ENCODE measurements at places on chromosomes 3 and 15.

- DNase-seq: peak; percentile 26
Measured at GRCh38 chr3:107938143-107938542, 152.7 kb downstream of the CD47 start.

DNA sequence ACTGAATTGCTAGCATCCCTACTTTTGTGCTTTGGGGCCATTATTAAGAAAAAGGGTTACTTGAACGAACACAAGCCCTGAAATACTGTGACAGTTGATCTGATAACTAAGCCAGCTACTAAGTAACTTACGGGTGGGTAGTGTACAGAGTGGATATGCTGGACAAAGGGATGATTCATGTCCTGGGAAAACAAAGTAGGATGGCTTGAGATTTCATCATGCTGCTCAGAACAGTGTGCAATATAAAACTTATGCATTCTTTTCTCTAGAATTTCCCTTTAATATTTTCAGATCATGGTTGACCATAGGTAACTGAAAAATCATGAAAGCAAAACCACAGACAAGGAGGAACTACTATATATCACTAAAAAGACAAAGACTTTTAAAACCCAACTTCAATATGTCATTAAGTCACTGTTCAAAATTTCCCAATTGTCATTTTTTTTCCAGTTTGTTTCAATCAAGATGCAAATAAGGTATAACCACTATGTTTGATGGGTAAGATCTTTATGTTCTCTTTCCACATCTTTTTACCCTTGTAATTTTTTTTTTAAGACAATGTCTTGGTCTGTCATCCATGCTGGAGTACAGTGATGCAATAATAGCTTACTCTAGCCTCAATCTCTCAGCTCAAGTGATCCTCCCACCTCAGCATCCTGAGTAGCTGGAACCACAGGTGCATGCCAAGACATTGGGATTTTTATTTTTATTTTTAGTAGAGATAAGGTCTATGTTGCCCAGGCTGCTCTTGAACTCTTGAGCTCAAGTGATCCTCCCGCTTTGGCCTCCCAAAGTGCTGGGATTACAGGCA lies 67.7 kb downstream of the IFT80 start:
- no peak for DNase-seq

- DNase-seq: no peak
Measured at GRCh38 chr15:38674448-38674847, 109.8 kb upstream of the RASGRP1 start.

DNA sequence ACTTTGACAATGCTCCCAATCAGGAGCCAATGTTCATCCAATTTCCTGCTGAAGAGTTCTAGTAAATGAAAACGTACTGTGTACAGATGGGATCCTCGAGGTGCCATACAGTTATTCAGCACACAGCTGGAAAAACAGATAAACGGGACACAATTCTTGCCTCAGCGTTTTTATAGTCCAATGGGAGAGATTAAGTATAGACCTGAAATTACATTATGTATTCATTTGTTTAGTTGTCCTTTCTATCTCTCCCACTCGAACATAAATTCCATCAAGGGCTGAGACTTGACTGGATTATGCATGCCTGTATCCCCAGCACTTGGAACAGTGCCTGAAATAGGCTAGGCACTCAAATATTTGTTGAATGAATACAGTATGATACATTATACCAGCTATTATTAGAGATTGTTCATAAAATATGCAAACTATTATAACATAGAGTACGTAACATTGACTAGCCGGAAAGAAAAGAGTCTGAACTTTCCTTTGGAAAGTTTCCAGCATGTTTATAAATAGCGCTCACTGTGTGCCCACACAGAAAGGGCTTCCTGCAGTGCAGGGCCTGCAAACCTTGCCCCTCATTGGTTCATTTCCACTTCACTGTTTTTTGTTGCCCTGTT lies 27.4 kb upstream of the SNTN start:
- no peak for DNase-seq

GRCh38 chr3:93861017-93861416 lies 112.7 kb downstream of the PROS1 start:
- DNase-seq: no peak

DNA sequence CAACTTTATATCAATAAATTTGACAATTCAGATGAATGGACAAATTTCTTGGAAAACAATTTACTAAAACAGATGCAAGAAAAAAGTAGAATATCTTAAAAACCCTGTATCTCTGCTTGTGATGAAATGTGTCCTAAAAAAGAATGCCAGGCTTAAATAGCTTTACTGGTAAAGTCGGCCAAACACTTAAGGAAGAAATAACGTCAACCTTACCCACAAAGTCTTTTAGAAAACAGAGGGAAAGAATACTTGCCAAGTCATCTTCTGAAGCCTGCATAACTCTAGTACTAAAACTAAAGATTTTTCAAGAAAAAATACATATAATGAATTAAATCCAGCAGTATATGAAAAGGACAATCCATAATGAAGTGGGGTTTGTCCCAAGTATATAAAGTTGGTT lies 111.1 kb downstream of the RASA2 start:
- DNase-seq: no peak

DNA sequence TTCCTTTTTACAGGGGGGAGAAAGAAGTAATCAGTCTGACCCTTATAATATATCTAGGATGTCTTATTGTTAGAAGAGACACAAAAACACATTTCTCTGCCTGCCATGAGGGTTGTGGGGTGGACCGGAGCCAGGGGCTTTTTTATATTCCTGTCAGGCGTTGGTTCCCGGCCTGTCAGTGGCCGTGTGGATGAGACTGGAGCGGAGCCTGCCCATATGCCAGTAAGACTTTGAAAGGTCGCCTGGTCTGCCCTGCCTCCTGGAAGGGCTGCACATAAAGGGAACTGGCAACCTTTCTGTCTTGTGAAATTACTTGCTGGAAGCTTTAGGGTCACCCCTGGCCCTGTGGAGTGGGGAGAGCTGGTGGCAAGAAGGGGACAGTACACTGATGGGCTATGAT lies 34.7 kb downstream of the MAP3K13 start:
- no peak for DNase-seq

GRCh38 chr15:99451484-99451883 lies 114.3 kb upstream of the MEF2A start:
- DNase-seq: no peak

GRCh38 chr3:32972482-32973146 lies 21.2 kb downstream of the CCR4 start:
- DNase-seq: no peak

DNA sequence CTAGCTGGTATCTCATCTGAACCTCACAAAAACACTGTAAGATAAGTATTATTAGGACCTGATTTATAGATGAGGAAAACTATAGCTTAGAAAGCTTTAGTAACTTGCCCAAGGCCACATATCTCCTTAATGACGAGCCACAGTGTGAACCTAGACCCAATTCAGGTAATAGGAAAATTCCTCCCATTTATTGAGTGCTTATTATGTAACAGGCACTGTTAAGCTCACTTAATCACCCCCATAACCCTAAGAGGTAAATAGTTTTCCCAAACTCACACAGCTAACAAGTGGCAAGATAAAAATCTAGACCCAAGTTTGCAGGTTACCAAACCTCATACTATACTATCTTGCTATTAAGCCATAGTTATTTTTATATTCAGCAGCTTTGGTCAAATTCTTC lies 7.9 kb downstream of the WDR5B start:
- no peak for DNase-seq

DNA sequence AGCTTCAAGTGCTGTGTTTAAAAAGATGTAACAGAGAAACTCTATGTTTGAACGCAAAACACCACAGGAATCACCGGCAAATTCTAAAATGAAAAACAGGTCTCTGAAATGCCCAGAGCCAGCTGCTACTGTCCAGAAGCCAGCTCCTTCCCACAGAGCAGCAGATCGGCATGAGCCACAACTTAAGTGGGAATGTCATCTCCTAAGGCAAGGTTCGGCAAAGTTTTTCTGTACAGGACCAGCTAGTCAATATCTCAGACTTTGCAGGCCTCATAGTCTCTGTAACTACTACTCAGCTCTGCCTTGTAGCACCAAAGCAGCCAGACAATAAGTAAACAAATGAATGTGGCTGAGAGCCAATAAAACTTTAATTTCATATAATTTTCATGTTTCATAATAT lies 4.9 kb downstream of the PLOD2 start:
- no peak for DNase-seq

Measured in CD4-positive, alpha-beta T cell treated with Interleukin-1 beta for 1 hour (primary cell).